ENCODE measurements at places on chromosomes 1 and 21.

DNA sequence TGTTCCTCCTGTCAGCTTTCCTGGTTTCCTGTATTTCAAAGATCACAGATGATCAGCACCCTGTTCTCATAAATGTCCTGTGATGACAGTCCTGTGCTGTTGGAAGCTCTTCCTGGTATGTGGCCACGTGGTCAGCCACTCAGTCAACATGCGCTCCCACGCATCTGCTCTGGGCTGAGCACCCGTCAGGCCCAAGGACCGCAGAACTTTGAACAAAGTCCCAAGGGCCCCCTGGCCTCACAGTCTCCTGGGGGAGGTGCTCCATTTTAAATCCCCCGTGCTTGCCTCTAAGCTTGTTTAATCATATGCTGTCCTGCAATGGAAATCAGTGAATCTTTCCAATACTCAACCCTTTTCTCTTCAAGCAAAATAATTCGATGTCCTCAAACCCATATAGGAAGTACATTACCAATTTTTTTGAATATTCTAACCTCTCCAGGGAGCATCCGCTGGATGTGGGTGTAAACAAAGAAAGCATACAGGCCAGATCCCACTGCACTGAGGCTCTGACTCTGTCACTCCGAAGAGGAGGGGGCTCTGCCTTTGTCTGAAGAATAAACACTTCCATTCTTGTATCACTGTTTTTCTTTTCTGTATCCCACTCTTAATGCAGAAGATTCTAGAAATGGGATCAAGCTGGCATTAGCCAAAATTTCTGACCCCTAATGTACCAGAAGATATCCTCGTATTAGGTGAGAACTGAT is 250.3 kb downstream of the SDCCAG8 start:
- no peak for DNase-seq

DNA sequence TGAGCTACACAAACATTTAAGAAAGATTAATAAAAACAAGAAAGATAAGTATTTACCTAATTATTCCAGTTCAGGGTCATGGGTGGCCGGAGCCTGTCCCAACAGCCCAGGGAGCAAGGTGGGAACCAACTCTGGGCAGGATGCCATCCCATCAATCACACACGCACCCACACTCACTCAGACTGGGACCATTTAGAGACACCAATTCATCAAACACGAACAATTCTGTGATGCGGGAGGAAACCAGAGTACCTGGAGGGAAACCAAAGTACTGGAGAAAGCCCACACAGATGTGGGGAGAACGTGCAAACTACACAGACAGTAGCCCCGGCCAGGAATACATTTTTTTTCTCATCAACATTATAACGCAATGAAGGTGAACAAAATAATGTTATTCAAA is 16.2 kb downstream of the WASF2 start:
- DNase-seq = no peak

DNA sequence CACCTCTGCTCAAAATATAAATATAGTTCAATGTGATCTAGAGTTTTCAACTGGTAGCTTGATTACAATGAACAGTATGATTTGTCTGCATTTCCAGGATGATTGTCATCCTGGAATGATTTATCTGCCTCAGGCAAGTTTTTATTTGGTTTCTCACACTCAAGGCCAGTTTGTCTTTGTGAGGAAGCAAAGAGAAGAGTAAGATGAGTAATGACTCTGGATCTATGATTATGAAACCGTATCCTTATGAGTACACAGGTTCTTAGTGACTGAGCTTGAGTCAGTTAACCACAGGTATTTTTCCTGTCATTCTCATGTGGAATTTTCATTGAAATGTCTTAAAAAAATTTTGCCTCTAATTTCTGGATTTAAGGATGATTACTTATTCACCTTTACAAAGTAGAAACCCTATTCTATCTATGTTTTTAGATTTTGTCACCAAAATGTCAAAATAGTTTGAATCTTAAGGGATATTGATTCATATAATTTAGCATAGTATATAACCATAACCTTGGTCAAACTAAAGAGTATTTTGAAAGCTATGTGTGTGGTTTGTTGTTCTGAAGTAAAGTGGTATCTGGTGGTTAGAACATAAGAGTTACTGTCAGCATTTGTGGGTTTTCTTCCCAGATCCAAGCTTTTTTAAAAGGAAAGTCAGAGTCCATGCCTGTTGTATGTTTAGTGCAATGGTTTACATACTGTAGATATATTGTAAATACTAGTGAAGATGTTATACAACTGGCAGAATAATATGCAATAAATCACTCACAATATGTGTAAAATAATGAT is 145.0 kb downstream of the RASAL2 start:
- DNase-seq = peak; percentile 99

- DNase-seq = no peak
These were observed 41.7 kb downstream of the TNFRSF9 start for GRCh38 chr1:7898962-7899361.

- DNase-seq = no peak
These were observed 2.4 kb downstream of the RAP1GAP start for GRCh38 chr1:21666576-21667320.

- no peak for DNase-seq
These were observed 485.0 kb upstream of the ZRANB2 start for GRCh38 chr1:71565831-71566230.

GRCh38 chr1:2206813-2207487 is 12.4 kb upstream of the FAAP20 start:
- no peak for DNase-seq

GRCh38 chr1:164596172-164596571 is 37.2 kb downstream of the PBX1 start:
- no peak for DNase-seq

GRCh38 chr1:232620356-232620969 is 9.5 kb downstream of the SIPA1L2 start:
- DNase-seq = peak; percentile 67

GRCh38 chr1:8345621-8346415 is 27.9 kb downstream of the SLC45A1 start:
- DNase-seq = no peak

- no peak for DNase-seq
These were observed at the start of gene PADI3 for GRCh38 chr1:17248781-17249180. Gene PADI3, plus strand, starts transcription at chr1:17249098. Its CDS starts 40 bp downstream, at chr1:17249138.

DNA sequence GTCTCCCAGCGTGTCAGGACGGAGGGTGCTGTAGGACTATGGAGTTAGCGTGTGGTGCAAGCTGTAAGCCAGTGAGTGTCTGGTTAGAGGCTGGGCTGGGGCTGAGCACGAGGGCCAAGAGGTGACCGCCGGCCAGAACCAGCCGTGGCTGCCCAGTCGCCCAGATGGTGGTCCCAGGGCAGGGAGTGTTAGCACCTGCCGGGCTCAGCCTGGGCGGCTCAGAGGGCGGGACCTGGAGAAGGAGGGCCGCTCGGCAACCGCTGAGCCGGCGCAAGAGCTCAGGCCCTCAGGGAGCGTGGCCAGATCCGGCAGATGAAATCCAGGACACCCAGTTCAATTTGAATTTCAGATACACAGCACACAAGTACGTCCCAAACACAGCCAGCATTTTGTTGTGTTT is 87.9 kb downstream of the PRDM16 start:
- DNase-seq = no peak

GRCh38 chr1:9262096-9262986 is 27.8 kb downstream of the H6PD start:
- no peak for DNase-seq

Data from fibroblast of skin of abdomen (primary cell).